ENCODE measurements at places on chromosomes 13 and 19. TPM values are rescaled to one million over a fixed set of nuclear protein-coding genes. Genes with fewer than 3 reads are reported as not detected.

- DNase-seq, result no peak
These were observed 20.9 kb upstream of the PIK3R2 start for GRCh38 chr19:18131841-18132596.

SERPINE3 gene
- total RNA-seq, result not detected

TEX30 gene
- 22.3 TPM for total RNA-seq

DNA sequence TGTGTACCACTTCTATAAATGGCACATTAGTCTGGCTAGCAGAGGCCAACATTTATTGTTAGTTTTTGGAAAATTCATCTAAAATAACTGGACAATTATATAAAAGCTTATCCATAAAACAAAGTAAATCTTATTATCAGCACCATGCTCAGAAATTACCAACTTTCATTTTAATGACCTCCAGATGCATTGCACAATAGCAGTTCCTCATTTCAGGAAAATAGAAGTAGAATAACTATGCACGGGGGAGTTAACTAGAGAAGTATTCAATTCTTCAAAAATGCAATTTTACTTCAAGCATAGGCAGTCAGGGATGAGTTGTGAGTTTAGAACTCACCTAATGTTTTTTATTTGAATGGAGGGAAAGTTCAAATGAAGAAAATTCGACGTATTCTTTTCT is 1023.5 kb downstream of the PCDH17 start:
- no peak for DNase-seq

GRCh38 chr19:28553005-28553404 is 659.9 kb downstream of the UQCRFS1 start:
- no peak for DNase-seq

ERFL gene
- 0.79 TPM for total RNA-seq

GRCh38 chr13:112374271-112374670 is 1.9 kb upstream of the SPACA7 start:
- no peak for DNase-seq

DNA sequence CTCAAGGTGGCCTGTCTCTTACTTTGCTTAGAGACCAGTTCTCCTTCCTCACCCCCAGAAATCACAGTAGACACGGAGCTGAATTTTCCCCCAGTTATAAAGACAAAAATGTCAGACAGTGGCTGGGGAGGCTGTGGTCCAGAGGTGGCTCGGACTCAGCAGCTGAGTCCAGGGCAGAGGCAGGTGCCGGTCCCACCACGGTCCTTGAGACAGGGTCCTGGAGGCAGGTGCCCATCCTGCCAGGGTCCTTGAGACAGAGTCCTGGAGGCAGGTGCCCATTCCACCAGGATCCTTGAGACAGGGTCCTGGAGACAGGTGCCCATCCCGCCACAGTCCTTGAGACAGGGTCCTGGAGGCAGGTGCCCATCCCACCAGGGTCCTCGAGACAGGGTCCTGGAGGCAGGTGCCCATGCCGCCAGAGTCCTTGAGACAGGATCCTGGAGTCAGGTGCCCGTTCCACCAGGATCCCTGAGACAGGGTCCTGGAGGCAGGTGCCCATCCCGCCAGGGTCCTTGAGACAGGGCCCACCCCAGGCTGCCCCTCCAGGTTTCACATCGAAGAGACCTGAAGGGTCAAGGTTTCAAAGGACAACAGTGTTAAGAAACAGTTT is 23.1 kb downstream of the PEPD start:
- no peak for DNase-seq

ZNF442 gene
- not detected for total RNA-seq

GRCh38 chr13:100124265-100124664 is 35.4 kb downstream of the PCCA start:
- no peak for DNase-seq

TUBA3C gene
- total RNA-seq, result not detected

DNA sequence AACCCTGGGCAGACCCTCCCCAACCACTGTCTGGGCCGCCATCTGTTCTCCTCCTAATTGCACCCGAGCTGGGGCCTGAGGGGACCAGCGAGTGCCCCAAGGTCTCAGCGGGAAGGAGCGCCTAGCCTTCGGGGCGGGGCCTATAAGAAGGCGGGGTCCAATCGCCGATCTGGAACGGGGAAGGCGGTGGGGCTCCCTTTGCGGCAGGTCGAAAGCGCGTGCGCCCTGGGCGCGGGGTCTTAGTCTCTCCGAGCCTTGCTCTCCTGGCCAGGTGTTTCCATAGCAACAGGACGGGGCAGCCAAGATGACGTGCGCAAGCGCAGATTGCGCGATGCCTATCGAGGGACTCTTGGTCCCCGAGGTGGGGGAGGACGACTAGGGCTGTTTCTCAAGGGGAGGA is 2.8 kb downstream of the MAST1 start:
- no peak for DNase-seq

- no peak for DNase-seq
These were observed 3.3 kb upstream of the GTF2F1 start for GRCh38 chr19:6396305-6396704.

GRCh38 chr19:13116282-13117175 is at the start of gene TRMT1:
TRMT1 (minus strand) TSS chr19:13116740; CDS start chr19:13116399, 341 bp downstream.
- peak; percentile 93 for DNase-seq

INSL3 gene
- 0.96 TPM for total RNA-seq

NANOS3 gene
- not detected for total RNA-seq

DNA sequence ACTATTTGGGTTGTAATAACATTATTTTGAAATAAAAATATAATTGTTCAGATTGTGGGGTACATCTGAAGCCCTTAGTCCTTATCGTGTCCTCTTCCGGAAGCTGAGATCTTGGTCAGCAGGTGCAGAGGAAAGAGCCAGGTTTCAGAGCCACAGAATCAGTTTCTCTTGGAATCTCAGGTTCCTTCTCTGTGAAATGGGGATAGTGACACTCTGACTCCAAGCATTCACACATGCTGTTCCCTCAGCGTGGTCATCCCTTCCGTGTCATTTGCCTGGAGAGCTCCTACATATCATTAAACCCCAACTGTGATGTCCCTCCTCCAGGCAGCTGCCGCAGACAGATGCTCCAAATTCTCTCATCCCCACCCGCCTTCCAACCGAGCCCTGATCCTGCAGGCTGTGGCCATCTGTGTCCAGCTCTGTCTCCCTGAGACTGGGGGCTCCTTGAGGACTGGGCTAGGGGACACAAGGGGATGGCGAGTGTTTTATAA is 59.8 kb downstream of the AP1M1 start:
- no peak for DNase-seq

DNA sequence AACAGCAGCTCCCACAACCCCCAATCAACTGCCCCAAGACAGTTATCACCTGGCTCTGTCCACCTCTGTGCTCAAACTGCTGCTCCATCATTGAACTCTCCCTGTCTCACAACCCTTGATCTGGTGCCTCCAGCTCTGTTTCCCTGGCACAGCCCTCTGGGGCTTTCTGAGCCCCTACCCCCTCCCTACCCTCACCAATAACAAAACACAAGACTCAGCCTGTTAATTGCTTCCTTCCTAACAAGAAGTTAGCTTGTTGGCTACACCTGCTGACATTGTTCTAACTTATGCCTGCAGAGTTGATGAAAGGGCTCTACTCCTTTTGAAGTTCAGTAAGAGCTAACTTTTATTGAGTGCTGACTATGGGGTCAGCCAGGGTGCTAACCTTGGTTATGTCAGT is 99.4 kb upstream of the FNDC3A start:
- no peak for DNase-seq

GRCh38 chr13:80250213-80250810 is 90.6 kb downstream of the SPRY2 start:
- no peak for DNase-seq

DNA sequence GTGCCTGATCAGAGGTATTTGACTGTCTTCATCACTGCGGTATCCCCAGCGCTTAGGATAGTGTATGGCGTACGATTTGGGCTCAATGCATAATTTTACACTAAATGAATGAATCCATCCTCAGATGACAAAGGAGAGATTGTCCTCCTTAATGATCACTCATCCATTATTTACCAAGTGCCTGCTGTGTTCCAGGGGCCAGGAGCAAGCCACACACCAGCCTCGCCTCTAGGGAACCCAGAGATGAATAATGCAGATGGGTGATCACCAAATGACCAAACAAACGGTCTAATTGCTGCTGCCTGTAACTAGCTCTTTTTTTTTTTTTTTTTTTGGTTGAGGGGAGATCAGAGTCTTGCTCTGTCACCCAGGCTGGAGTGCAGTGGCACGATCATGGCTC is 5.9 kb upstream of the GPR32 start:
- DNase-seq, result no peak

ZNF681 gene
- not detected for total RNA-seq

CATSPERD gene
- total RNA-seq, result not detected

DNA sequence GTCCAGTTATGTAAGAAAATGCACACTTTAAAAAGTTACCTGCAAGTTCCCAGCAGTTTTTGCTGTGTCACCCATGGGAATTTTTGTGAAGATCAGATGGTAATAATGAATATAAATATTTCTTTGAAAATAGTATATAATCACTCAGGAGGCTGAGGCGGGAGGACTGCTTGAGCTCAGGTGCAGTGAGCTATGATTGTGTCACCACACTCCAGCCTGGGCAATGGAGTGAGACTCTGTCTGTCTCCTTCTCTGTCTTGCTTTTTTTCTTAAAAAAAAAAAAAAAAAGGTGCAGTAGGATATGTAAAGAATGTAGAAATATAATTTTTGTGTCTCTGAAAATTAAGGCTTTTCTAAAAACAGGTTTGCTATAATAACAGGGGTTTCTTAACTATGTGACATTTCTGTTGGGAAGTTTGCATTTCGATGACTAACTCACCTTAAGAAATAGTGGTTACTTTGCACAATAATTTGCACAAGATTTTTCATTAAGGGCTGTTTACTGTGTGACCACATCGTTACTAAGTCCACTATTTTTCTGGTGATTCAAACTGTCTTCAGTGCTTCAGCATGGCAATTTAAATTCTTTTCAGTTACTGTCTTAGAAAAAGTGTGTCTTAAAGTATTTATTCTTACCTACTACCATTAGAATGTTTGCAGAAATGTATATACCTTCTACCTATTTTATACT is 37.3 kb downstream of the DNAJC3 start:
- no peak for DNase-seq

- DNase-seq, result no peak
These were observed 301.0 kb downstream of the NDFIP2 start for GRCh38 chr13:79781829-79782540.

DNA sequence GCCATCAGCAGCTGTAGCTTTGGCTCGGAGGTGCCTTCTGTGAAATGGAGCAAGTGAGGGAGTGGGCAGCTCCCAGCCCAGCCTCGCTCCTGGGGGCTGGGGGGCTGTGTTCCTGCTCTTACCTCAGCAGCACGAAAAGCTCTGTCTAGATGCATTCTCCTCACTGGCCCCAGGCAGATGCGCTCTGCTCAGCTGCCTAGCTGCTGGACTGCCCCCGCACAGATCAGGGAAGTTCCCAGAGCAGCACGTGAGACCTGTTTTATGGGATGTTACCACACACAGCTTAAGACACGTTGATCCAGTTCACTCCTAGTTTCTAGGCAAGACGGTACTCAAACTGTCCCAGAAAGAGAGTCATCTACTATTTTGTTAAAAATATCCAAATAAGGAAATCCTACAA is 13.6 kb downstream of the LCP1 start:
- no peak for DNase-seq

SPTBN4 gene
- 4.6 TPM for total RNA-seq

CERS1 gene
- total RNA-seq, result 0.96 TPM

MKNK2 gene
- 271 TPM for total RNA-seq

TPTE2 gene
- not detected for total RNA-seq

AXL gene
- total RNA-seq, result 47.4 TPM

DNA sequence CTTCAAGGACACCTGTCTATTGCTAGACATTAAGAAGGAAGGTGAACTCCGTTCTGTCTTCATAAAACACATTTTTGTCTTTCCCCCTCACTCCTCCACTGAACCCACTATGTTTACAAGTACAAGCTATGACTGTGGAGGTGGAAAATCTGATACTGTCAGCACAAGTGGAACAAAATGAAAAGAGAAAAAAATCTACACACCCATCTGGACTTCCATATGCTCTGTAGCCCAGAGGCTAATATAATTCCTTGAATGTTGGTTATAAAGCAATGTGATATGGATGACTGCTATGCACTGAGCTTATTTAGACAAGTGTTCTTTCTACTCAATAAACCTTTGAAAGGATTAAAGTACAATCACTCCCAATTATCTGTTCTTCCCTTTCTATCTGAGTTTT is 713.5 kb downstream of the DIAPH3 start:
- DNase-seq, result no peak

- DNase-seq, result peak; percentile 12
These were observed 26.4 kb downstream of the C13orf46 start for GRCh38 chr13:113947311-113948033.

SIGLEC14 gene
- total RNA-seq, result not detected

GRCh38 chr13:37806666-37807065 is 62.9 kb downstream of the TRPC4 start:
- DNase-seq, result no peak

GRCh38 chr19:15120135-15121026 is 13.2 kb downstream of the SYDE1 start:
- no peak for DNase-seq

DNA sequence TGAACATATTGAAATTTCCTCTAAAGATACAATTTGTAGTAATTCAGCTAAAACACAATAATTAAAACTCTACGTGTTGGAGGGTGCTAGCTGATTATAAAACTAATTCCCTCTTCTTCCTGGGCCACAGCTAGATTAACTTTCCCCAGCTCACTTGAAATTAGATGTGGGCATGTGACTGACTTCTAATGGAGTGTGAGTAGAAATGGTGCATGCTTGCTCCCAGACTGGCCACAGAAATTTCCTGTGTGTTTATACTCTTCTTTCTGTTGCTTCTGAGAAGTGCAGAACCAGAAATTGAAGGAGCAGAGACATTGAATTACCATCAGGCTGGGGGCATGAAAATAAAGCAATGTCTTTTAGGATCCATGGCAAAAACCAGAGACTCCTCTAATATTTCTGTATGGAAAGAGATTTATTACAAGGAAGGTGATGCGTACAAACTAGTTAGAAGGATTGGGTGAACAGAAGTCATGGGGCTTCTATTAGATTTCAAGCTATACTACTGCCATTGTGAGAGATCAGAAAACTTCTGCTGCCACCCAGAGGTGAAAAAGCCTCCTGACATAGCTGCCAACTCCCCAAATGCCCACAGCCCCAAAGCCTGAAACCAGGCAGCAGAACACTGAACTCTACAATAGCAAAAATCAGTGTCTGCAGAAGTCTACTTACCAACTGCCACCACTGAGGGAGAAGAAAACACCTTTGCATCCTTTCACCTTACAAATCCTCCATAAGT is 379.2 kb upstream of the MIR17HG start:
- DNase-seq, result peak; percentile 4

DNA sequence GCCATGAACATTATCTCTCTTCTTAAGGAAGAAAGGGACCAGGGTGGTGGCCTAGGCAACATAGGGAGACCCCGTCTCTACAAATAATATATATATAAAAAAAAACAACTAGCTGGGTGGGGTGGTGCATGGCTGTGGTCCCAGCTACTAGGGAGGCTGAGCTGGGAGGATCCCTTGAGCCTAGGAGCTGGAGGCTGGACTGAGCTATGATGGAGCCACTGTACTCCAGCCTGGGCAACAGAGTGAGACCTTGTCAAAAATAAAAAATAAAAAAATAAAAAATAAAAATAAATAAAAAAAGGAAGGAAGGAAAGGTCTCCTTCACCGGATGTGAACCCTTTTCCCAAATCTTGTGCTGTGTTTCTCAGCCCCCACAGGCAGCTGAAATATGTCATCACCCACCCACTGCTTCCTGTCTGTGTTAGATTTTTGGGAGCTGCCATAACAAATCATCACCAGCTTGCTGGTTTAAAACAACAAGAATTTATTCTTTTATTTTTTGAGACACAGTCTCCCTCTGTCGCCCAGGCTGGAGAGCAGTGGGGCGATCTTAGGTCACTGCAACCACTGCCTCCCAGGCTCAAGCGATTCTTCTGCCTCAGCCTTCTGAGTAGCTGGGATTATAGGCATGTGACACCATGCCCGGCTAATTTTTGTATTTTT is 9.5 kb upstream of the TSPAN16 start:
- no peak for DNase-seq
